ENCODE measurements at places on chromosomes 6 and 20.

- no peak for DNase-seq
Measured at GRCh38 chr6:25899123-25899522, 25.1 kb upstream of the SLC17A3 start.

GRCh38 chr6:35343835-35344550 lies 1.6 kb downstream of the PPARD start:
- no peak for DNase-seq

- DNase-seq, result no peak
Measured at GRCh38 chr20:63885264-63886053, 9.5 kb upstream of the DNAJC5 start.

DNA sequence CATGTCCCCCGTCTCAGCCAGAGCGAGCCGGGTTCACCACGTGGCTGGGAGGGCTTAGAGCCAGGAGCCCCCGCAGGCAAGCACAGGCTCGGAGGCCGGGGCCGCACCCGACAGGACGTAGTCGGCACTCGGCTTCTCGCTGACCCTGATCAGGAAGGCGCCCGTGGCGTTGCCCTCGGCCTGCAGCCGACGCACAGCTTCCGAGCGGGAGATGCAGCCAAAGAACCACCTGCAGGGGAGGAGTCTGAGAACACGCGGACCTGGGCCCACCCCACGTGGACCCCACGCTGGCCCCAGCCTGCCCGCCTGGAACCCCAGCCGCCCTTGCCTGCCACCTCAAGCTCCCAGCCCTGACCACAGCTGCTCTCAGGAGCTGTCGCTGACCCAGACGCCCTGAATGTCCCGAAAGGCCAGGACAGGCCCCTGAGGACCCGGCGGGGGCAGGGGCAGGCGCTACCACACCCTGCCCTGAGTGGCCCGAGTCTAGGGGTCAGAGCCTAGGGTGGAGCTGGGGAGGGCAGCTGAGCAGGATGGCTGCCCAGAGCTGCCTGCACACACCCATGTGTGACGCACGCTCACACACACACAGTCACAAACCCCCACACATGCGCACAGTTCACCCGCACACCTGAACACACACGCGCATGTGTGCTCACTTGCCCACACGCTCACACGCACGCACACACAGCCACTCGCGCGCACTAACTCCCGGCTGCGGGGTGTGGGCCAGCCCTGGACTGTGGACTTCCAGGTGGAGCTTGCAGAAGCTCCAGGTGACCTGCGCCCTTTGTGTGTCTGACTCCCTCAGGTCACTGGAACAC lies 2.1 kb downstream of the PTK6 start:
- DNase-seq, result peak; percentile 1

GRCh38 chr20:14568225-14568624 lies 230.8 kb upstream of the FLRT3 start:
- DNase-seq, result no peak

GRCh38 chr6:45555981-45556771 lies 178.4 kb upstream of the SUPT3H start:
- DNase-seq, result no peak

DNA sequence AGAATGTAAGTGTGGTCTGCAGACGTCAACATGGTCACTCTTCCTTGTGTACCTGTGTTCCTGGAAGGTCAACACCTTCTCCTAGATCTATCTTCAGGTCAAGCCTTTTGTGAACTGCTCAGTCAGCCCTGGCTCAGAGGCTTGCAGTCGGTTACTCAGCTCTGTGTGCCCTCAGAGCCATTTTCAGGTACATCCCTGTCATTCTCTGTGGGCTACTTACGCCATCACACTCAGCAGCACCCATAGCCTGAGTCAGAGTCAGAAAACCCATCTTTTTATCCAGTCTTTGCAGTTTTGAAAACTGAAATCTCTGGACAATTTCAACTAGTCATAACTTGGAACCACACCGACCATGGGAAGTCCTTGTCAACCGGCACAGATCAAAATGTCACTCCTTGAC lies 35.3 kb downstream of the TGM3 start:
- no peak for DNase-seq

GRCh38 chr6:89025633-89026032 lies 54.9 kb upstream of the PNRC1 start:
- DNase-seq, result no peak

GRCh38 chr20:5770231-5770986 lies 20.2 kb downstream of the SHLD1 start:
- no peak for DNase-seq

- DNase-seq, result no peak
Measured at GRCh38 chr6:155066361-155066760, 71.2 kb downstream of the TIAM2 start.

GRCh38 chr20:12963416-12963815 lies 45.4 kb upstream of the SPTLC3 start:
- DNase-seq, result no peak

DNA sequence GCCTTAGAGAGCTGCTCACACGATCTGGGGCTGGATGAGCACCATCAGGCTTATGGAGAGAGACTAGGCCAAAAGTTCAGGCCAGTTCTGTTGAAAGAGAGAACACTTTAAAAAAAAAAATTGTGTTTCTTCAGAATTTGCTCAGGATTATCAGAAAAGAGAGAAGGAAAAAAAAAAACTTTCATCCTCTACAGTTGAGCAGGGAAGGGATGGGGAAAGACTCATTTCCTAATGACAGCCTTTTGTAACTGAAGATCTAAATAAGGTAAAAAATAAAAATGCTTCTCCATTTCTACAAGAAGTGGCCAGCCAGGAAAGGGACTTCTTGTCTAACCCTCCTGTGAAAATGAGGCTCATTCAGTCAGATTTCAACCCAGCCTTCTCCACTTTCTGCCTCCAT lies 134.8 kb downstream of the LY86 start:
- no peak for DNase-seq

GRCh38 chr6:36735110-36736071 lies 37.8 kb downstream of the RAB44 start:
- peak; percentile 37 for DNase-seq

GRCh38 chr6:107340881-107341280 lies 118.5 kb downstream of the PDSS2 start:
- no peak for DNase-seq

- DNase-seq, result no peak
Measured at GRCh38 chr6:3265671-3266070, 6.9 kb downstream of the PSMG4 start.

DNA sequence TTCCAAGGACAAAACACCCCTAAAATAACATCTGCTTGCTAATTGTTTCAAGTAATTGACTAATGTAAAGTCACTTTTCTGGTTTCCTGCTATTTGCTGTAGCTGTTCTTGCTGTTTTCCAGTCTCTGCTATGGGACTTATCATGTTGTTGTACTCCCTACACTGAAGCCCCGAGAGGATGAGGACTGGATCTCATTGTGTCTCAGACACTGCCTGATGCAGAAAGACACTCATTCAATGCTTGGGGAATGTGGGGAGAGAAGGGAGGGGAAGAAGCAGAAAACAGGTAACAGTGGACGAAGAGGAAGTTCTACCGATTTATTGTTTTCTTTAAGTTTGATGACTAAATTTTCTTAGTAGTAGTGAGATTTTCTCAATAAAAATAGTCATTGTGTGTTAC lies 79.8 kb downstream of the DOK5 start:
- no peak for DNase-seq

DNA sequence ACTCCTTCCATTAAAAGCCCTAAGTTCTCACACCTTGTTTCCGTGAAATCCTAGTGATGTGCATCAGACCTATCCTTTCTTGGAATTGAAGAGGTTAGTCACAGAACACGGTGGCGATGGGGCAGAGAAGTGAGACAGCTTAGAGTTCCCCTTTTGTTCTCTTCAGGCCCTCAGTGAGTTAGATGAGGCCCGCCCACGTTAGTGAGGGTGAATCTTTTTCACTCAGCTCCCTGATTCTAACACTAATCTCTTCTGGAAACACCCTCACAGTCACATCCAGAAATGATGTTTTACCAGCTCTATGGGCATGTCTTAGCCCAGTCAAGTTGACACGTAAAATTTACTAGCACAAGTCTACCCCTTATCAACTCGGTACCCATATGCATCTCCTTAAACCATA lies 172.7 kb upstream of the NOX3 start:
- no peak for DNase-seq

DNA sequence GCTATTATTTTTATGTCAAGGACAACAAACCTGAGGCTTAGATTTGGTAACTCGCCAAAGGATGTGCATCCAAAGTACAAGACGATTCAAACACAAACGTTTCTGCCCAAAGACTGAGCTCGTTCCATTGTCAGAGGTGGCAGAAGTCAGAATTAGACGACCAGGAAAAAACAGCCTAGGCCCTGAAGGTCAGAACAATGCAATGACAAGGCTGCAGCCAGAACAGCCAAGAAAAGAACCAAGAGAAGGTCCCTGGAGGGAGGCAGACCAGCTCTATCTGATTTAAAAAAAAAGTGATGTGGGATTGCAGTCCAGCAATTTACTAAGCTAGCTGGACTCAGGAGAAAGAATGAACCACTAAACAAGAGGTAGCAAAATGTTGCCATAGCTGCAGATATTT lies 54.2 kb downstream of the NCOA7 start:
- no peak for DNase-seq

- no peak for DNase-seq
Measured at GRCh38 chr6:148309301-148309700, 33.3 kb upstream of the SASH1 start.

- no peak for DNase-seq
Measured at GRCh38 chr20:37880726-37881591, 22.0 kb upstream of the VSTM2L start.

- no peak for DNase-seq
Measured at GRCh38 chr6:64113704-64114103, 478.1 kb downstream of the PHF3 start.

DNA sequence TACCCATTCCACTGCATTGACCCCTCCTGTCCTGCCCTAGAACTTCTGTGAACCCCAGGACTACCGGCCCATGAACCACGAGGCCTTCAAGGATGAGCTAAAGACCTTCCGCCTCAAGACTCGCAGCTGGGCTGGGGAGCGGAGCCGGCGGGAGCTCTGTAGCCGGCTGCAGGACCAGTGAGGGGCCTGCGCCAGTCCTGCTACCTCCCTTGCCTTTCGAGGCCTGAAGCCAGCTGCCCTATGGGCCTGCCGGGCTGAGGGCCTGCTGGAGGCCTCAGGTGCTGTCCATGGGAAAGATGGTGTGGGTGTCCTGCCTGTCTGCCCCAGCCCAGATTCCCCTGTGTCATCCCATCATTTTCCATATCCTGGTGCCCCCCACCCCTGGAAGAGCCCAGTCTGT lies 8.7 kb downstream of the CDC25B start:
- DNase-seq, result no peak

- no peak for DNase-seq
Measured at GRCh38 chr6:122580737-122581136, 29.5 kb upstream of the PKIB start.

DNA sequence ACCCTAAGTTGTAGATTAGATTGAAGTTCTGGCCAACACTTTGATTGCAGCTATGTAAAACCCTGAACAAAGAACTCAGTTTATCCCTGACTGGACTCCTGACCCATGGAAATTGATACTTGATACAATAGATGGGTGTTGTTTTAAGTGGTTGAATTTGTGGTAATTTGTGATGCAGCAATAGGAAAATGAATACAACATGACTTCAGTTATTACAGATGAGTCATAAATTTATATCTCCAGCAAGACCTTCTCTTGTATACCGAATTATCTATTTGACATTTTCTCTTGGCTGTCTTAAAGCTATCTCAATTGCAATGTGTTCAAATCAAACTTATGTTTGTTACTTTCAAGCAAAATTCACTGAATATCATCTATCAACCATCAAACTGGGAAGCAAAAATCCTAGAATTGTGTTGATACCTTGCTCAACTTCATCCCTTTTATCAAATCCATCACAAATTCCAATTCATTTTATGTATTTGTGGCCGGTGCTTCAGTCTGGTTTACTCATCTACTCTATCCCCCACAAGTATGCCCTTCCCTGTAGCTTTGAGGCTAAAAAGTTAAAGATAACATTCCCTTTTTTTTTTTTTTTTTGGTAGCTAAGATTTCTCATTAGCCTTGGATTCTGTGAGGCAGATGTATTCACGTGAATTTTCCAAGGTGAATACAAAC lies 129.4 kb upstream of the CENPW start:
- no peak for DNase-seq

- DNase-seq, result no peak
Measured at GRCh38 chr20:18279242-18279641, 9.1 kb upstream of the ZNF133 start.

GRCh38 chr20:19807946-19808330 lies 49.9 kb downstream of the RIN2 start:
- DNase-seq, result no peak

DNA sequence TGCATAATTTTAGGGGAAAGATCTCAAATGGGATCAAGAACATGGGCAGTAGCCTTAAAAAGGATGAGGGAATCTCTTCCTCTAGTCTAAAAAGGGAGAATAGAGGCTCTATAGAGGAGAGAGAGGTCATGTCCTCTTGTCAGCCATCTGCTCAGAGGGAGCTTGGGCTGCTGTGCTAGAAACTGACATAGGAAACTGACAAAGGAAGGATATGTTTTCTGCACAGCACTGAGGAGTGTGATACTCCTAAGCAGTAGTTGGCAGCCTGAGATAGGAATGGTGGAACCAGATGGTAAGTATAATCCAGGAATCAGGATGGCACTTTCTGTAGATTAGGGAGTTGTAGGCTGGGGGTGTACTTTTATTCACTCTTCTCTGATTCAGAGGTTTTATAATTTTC lies 59.2 kb downstream of the PTPRA start:
- DNase-seq, result no peak

GRCh38 chr6:77292564-77293546 lies 170.4 kb downstream of the HTR1B start:
- no peak for DNase-seq

DNA sequence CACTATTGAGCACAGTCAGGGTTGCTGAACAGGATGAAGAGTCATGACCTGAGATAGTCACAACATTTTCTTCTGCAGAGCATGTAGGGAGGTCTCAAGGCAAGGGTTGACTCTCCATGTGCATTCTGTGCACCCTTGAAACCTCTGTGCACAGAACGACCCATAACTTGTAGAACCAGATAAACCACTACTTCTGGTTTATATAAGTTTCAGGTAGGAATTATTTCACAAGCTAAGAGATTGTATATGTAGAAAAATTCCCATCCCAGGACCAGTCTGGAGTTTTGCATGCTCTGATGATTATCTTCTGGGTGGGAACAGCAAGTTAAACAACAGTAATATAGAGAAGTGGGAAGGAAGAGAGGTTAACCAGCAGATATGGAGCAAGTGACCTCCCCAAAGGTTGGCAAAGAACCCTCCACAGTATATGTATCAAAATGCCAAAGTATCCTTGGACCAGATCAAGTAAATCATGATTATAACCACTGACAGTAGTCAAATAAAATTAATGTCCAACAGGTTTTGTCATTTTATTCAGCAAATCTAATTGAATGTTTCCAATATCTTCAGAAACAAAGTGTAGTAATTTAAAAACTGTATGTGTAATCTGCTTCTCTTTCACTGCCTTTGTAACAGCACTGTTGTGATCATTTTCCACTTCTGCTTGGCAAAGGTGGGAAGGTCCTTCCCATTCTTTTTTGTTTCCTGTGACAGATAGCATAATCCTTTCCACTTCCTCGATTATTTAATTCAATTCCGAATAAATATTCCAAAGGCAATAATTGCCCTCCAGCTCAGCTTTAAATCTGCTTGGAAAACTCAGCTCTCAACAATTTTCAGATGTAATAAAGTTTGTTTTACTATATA lies 104.4 kb downstream of the SYNE1 start:
- DNase-seq, result no peak

All from CD4-positive, alpha-beta T cell treated with Interleukin-6 for 4 hours (primary cell).